Tibial nerve (tissue), 4 donors: ENCODE measurements at places on chromosomes 11 and 22. TPM values are rescaled to one million over a fixed set of nuclear protein-coding genes. Genes with fewer than 3 reads are reported as not detected.

The NXPE4 gene
- total RNA-seq, result not detected

The SLC43A1 gene
- 44.4 TPM for total RNA-seq

The ESAM gene
- 18.6 TPM for total RNA-seq

The NLRP14 gene
- total RNA-seq, result 0.59 TPM

The ZNF280B gene
- not detected for total RNA-seq

- no peak overlapping the region for H3K27ac ChIP-seq
- H3K4me3 ChIP-seq, result no peak overlapping the region
- no peak for DNase-seq
- H3K36me3 ChIP-seq, result no peaks in the 10 kb centered on the region
Observed at GRCh38 chr11:46335271-46335670, 12.0 kb upstream of the DGKZ start.

- H3K36me3 ChIP-seq, result no peaks in the 10 kb centered on the region
- no peaks in the 10 kb centered on the region for H3K4me1 ChIP-seq
Observed at GRCh38 chr11:97739932-97740800, 1280.6 kb upstream of the CNTN5 start.

DNA sequence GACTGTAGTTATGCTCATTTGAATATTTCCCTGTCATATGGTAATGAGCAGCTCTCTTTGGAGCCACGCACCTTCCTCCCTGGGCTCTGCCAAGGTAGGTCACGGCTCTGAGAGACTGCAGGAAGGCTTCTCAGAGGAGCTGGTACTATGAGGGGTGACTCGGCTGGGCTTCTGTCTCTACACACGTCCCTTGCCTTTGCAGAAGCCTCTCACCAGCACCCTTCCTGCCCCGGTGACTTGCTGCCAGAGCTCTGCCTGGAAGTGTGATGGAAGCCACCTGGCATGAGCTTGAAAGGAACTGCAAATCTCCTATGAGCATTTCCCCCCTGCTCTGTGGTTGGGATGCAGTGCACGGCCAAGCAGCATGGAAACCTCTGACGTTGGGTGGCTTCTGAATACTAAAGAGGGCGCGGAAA is 74.2 kb downstream of the KIRREL3 start:
- H3K4me1 ChIP-seq, result no peaks in the 10 kb centered on the region
- DNase-seq, result no peak
- no peak overlapping the region for H3K4me3 ChIP-seq
- no peak overlapping the region for H3K27ac ChIP-seq
- H3K36me3 ChIP-seq, result no peaks in the 10 kb centered on the region

DNA sequence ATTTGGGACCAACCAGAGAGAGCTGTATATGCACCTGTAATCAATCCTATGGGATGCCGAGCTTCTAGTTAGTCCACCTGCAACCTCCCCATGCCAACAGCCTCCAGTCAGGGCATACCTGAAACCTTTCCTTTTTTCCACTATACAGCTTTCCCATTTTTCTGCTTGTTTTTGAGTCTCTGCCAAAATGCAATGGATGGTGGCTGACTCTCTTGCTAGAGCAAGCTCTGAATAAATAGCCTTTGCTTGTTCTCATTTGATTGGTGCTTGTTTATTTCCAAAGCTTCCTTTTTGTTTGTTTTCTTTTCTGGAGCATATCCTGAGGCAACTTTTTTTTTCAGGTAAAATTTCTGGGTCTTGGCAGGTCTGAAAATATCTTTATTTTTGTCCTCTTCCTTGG is 58.0 kb upstream of the PLET1 start:
- DNase-seq, result no peak
- H3K27ac ChIP-seq, result peak overlapping the region; percentile 15
- H3K36me3 ChIP-seq, result no peaks in the 10 kb centered on the region

DNA sequence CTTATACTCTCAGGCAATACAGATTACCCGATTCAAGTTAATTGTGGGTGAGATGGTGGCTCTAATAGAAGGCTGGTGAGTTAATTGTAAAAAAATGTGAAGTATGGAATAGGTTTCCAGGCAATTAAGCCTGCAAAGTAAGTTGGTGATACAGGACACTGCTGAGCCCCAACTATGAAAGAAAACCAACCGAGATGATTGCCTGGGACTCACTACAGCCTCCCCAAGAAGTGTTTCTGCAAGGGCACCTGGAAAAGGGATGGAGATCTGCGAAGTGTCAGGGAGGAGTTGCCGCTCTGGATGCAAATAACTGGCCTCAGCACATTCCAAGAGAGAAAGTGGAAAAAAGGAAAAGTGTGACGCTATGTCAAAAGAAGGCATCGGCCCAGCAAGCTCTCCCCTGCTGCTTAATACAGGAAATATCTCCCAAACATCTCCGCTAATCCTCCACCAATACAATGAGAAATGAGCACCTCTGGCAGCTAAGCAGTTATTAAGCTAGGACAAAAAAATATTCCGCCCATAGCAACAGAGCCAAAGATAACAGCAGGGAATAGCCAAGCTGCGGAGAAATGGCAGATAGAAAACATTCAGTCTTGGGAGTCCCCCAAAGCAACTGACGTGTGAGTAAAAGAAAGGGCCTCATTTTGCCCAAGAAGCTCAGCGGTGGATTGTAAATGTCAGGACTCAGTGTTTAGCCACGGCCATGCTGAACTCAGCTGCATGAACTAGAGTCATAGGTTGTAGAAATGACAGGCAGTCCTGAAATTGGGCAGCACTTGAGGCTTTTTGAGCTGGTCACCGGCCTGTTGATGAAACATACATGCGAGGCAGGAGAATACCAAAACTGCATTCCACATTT is 133.7 kb downstream of the SNX19 start:
- DNase-seq, result peak; percentile 12
- H3K4me1 ChIP-seq, result no peaks in the 10 kb centered on the region
- no peaks in the 10 kb centered on the region for H3K36me3 ChIP-seq

DNA sequence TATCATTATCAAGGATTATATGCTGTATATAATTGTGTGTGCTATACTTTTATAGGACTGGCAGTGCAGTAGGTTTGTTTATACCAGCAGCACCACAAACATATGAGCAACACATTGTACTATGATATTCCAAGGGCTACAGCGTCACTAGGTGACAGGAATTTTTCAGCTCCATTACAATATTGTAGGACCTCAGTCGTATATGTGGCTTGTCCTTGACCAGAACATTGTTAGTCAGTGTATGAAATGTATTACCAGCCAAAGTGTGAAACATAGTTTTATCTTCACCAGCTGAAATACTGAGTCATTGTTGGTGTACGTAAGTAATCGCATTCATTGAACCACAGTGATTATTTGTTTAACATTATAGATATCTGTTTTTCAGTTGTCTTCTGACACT is 20.4 kb downstream of the JHY start:
- no peaks in the 10 kb centered on the region for H3K27me3 ChIP-seq
- H3K27ac ChIP-seq, result no peak overlapping the region
- H3K4me1 ChIP-seq, result peaks cover 3% of the 10 kb centered on the region
- no peak overlapping the region for H3K4me3 ChIP-seq
- no peak for DNase-seq

DNA sequence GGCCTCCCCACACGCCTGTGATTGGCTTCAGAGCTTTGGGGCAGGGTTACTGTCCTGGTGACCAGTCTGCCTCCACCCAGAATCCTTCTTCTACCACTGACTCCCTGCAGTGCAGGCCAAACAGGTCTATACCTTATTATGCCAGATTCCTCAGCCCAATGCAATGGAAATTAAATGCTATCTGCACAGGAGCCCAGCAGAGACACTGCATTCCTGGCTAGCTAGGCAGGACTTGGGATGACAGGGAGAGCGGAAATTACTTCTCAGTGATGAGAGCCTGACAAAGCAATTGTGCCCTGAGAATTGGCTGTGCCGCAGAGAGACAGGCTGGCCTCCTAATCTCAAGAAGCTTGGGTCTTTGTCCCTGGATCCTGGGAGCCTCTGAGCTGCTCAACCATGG is 143.8 kb upstream of the NCAM1 start:
- no peaks in the 10 kb centered on the region for H3K27me3 ChIP-seq
- H3K4me1 ChIP-seq, result no peaks in the 10 kb centered on the region
- no peak overlapping the region for H3K4me3 ChIP-seq
- no peaks in the 10 kb centered on the region for H3K36me3 ChIP-seq

- no peak for DNase-seq
- no peaks in the 10 kb centered on the region for H3K36me3 ChIP-seq
- H3K4me1 ChIP-seq, result peaks cover 55% of the 10 kb centered on the region
- no peaks in the 10 kb centered on the region for H3K27me3 ChIP-seq
Observed at GRCh38 chr22:40002935-40003715, 8.4 kb downstream of the FAM83F start.

GRCh38 chr11:113532697-113533424 is 57.7 kb upstream of the DRD2 start:
- H3K4me3 ChIP-seq, result no peak overlapping the region
- no peaks in the 10 kb centered on the region for H3K27me3 ChIP-seq
- no peaks in the 10 kb centered on the region for H3K36me3 ChIP-seq
- no peak overlapping the region for H3K27ac ChIP-seq
- peak; percentile 86 for DNase-seq

- H3K27me3 ChIP-seq, result no peaks in the 10 kb centered on the region
- DNase-seq, result no peak
- no peak overlapping the region for H3K4me3 ChIP-seq
- H3K4me1 ChIP-seq, result no peaks in the 10 kb centered on the region
- no peaks in the 10 kb centered on the region for H3K36me3 ChIP-seq
Observed at GRCh38 chr22:19608003-19608690, 83.9 kb upstream of the CLDN5 start.

- no peak overlapping the region for H3K4me3 ChIP-seq
- H3K4me1 ChIP-seq, result peaks cover 11% of the 10 kb centered on the region
- no peaks in the 10 kb centered on the region for H3K27me3 ChIP-seq
- peak overlapping the region; percentile 19 for H3K27ac ChIP-seq
- DNase-seq, result no peak
Observed at GRCh38 chr22:32632512-32633315, 158.1 kb downstream of the FBXO7 start.

DNA sequence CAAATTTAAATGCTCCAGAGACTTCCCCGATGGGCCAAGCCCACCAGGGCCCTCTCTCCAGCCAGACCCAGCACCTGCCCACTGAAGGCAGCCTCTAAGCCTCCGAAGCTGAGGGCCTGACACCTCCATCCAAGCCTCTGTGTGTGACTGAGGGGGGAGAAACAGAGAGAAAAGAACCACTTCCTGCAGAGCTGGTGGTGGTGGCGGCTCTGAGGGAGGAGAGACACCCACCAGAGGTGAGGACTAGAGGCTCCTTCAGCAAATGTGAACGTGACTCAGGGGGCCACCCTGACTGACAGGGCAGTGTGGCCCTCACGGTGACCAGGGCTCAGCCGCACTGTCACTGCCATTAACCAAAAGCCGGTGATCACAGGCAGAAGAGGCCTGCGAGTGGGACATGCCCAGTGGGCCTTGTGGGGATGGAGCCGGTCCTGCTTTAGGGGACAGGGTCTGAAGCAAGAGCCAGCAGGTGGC is 31.0 kb upstream of the CD5 start:
- no peaks in the 10 kb centered on the region for H3K27me3 ChIP-seq
- H3K4me3 ChIP-seq, result no peak overlapping the region
- DNase-seq, result no peak
- H3K27ac ChIP-seq, result peak overlapping the region; percentile 60

GRCh38 chr11:128575961-128576350 is 11.4 kb downstream of the ETS1 start:
- H3K4me1 ChIP-seq, result no peaks in the 10 kb centered on the region
- no peak overlapping the region for H3K4me3 ChIP-seq
- H3K27ac ChIP-seq, result no peak overlapping the region
- no peaks in the 10 kb centered on the region for H3K36me3 ChIP-seq
- no peaks in the 10 kb centered on the region for H3K27me3 ChIP-seq
- DNase-seq, result no peak
